CD4-positive, alpha-beta T cell (primary cell): ENCODE measurements at places on chromosomes 12 and 14.
A peak's percentile ranks its signal among the peaks of the same experiment; 100 is the strongest.

DNA sequence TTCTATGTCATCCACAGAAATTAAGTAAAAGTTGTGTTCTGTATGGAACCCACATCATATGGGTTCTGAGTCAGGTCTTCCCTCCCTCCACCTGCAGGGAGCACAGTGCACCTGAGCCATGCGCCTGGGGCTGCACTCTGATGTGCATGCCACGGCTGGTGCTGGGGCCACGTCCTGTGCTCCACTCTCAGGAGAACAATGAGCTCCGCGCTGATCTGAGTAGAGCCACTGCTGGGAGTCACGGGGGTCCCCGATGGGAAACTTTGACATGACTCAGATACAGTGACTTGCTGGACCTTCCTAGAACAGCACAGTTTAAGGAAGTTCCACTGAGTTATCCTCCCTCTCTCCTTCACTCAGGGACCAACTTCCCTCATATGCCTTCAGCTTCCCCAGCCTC, 683.4 kb downstream of the TMEM121 start:
- peak; percentile 79 for DNase-seq

DNA sequence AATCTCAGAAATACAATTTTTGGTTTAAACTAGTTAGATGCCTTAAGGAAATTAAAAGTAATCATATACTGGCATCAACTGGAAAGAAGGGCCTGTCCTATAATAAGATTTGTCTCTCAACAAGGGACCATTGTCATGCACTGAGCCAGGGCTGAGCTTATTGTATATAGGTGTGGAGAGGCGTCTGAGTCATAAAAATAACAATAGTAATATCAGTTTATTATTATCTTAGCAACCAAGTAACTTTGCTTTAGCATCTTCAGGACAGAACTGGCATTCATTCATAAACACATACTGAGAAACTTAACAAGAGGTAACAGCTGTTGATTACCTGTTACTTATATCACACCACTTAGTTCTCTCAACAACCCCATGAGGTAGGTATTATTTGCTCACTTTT, 7.1 kb downstream of the KRT75 start:
- no peak for DNase-seq

GRCh38 chr12:131100031-131100674, 146.4 kb downstream of the ADGRD1 start:
- DNase-seq: no peak

GRCh38 chr12:123891011-123891410, 81.6 kb downstream of the CCDC92 start:
- no peak for DNase-seq

DNA sequence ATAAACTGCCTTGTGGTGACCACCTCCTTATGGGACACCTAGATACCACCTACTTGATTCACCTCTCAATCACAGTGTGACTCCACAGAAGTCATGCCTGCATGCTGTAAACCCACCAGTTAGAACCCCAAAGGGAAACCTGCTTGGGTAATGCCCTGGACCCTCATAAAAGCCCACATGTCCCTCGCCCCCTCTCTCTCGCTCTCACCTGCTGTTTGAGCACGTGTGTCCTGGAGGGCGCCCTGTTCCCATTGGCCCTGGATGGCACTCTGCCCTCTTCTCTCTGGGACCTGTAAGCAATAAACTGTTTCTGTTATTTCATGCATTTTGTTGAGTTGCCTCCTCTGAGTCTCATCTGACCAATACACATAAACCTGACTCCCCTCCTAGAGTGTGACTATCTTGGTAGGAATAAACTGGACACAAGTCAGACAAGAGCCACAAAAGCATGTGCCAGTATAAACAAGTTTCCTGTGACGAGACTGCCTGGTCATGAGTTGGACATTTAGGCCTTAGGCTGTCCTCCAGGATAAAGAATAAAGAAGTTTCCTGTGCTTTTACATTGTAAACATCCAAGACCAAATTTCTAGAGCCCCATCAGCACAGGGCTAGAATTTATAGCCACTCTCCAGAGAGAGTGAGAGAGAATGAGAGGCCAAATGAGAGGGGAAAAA, 8.6 kb downstream of the IFI27L2 start:
- DNase-seq: no peak

DNA sequence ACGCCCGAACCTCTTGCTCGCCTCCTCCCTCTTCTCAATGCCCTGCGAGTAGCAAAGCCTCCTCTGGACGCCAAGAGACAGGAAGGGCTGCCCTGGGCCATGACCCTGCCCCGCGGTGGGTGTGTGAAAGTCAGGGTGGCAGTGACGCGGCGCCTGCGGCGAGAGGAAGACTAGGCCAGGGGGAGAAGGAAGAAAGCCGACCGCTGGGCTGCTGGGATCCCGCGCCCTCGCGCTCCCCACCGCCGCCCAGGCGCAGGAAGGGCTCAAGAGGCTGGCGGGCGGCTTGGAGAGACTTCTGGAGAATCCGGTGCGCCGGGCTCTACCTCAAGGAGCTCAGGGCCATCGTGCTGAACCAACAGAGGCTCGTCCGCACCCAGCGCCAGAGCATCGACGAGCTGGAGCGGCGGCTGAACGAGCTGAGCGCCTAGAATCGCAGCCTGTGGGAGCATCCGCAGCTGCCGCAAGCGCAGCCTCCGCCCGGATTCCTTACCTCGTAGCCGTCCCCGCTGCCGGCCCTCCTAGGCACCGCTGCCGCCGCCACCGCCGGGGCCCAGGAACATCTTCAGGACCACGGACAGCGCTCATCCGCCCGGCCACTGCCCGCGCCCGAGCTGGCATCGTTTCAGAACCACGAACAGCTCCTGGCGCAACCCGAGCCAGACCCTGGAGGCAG, 105.0 kb upstream of the PRB2 start:
- DNase-seq: peak; percentile 85
